AG10803 (cell line): ENCODE measurements at places on chromosomes 13 and 19.

DNA sequence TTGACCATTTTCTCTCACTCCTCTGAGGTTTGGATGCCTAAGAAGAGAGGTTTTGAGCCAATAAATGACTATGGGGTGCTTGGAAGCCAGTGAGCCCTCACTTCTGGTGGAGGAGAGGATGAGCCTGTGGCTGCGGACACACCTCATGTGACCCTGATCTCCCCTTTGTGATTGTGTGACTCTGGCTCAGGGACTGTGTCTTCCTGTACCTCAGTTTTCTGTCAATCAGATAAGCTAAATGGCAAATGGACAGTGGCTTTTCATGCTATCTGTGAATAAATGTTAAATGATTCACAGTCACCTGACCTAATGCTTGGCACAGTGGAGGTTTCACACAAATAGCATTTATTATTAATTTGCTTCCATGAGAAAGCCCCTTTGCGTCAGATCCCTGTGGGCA lies 2.7 kb downstream of the PSG8 start:
- DNase-seq, result no peak

- DNase-seq, result no peak
Observed at GRCh38 chr13:23356368-23356767, 77.1 kb downstream of the SACS start.

- DNase-seq, result no peak
Observed at GRCh38 chr13:52929846-52930245, 81.4 kb upstream of the PCDH8 start.

DNA sequence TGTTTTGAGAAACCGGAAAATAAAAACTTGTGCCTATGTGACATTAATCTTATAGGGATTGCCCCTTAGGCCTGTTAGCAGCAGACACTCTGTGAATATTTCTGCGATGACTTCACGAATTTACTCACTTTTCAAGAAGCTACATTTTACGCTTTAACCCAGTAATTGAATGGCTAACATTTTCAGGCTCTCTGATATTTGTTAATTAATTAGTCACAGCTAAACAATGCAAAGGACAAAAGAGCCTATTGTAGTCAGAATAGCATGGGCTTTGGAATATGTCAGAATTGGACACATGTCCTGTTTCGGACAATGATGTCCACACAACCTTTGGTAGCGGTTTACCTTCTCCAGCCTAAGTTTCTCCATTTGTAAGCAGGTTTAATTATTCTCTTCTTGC lies 506.6 kb downstream of the EFNB2 start:
- DNase-seq, result peak; percentile 66

DNA sequence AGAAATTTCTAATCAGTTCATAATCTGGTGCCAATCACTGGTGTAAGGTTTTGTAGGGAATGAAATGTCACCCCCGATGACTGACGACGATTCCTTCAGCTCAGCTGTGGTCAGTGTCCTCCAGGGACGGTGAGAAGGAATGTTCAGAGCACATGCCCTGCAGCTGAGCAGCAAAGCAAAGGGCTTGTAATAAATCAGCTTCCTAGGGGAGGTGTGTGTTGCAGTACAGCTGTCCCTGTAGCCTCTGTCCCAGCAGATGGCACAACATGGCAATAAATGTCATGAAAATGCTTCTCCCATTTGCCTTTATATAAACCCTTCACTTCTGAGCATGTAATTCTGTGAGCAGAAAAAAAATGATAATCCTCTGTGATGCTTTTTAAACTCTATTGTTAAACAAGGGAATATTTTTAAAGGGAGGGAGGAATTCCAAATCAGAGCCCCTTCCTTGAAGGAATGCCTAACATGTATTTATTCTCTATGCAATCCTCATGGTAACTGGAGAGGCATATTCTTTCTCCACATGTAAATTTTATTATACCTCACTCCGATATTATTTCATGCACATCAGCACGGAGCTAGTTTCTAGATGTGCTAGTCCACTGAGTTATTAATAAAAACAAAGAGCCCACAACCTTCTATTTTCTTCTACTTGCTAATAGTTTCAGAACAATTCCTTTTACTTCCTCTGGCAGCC lies 102.5 kb downstream of the FAM216B start:
- DNase-seq, result peak; percentile 84
